ENCODE measurements at places on chromosomes 11 and 22.

GRCh38 chr11:844693-845644 is 2.3 kb downstream of the TSPAN4 start:
- DNase-seq, result no peak

GRCh38 chr22:44759430-44760310 is 7.3 kb downstream of the ARHGAP8 start:
- DNase-seq, result no peak

DNA sequence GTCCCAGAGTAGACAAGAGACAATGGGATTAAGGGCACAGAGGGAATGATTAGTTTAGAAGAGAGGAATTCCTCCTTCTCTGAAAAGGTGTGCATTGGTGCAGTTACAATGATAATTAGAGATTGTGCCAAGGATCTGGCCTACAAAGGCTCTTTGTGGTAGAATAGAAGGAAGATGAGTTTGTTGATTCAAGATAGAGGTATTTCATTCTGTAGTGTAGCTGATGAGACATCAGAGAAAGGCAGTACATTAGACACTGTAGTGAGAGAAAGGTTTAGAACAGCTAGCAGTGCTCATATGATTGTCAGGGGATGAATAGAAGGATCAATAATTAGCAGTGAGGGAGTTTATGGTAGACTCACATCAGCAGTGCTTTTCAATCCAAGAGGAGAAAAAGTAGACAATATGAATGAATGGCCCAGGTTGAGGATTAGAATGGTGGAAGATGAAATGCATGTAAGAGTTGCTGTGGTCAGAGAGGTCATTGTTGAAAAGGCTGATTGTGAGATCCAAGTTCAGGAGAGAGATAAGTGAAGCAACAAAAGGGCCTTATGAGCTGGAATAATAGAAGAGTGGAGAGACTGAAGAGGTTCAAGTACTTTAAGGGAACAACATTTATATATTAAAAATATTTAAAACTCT is 28.9 kb downstream of the SIK2 start:
- no peak for DNase-seq

GRCh38 chr22:28112548-28113043 is 193.5 kb upstream of the PITPNB start:
- DNase-seq, result no peak

GRCh38 chr11:11137339-11137738 is 215.7 kb downstream of the CSNK2A3 start:
- no peak for DNase-seq

DNA sequence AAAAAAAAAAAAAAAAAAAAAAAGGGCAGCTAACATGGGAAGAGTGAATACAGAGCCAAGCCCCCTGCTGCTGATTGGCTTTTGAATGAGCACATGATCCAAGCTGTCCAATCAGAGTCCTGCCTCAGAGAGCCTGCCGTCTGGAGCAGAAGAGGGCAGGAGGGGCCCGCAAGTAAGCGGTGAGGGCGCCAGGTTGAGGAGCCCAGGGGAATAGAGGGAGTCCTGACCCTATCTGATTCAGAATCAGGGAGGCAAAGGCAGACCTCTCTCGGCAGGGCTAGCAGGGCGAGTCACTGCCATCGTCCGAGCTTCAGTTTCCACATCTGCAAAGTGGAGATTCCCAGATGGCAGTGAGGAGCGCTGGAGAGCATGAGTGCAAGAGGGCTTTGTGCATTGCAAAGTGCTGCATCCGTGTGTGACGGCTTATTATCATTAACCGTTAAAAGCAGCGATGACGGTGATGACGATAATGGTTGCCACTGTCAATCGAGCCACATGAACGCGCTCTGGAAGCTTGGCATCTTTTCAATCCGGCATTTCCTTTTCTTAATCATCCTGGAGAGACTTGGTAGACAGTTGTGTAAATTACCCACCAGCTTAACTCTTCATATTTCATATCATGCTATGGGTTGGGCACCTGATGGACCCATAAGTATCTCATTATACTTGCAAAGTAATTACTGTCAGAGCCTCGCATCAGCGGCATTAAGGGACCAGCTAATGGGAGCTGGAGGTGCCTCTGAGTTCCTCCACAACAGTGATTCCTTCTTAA is 68.6 kb upstream of the ATXN10 start:
- DNase-seq, result no peak

GRCh38 chr11:130217133-130218031 is 57.8 kb downstream of the ST14 start:
- DNase-seq, result no peak

DNA sequence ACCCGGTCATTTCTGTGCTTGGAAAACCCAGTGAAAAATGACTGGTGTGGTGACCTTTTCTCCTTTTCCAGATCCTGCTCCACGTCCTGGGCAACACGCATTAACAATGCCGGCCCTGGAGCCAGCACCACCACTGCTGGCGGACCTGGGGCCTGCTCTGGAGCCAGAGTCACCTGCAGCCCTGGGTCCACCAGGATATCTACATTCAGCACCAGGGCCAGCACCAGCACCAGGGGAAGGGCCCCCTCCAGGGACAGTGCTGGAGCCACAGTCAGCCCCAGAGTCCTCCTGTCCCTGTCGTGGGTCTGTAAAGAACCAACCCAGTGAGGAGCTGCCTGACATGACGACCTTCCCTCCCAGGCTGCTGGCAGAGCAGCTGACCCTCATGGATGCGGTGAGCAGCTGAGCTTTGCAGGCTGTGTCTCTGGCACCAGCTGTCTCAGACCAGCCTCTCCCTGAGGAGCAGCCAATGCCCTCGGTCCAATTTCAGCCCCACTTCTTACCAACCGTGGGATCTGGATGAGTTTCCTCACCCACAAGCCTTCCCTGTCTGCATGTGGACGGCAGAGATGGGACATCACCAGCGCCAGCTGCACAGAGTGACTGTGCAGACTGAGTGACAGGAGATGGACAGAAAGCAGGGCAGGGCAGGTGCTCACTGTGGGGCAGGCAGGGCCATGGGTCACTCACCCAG is 1.9 kb downstream of the RGL4 start:
- no peak for DNase-seq

GRCh38 chr11:6411594-6412031 is 7.3 kb downstream of the APBB1 start:
- no peak for DNase-seq

GRCh38 chr11:44008088-44008501 is 39.7 kb upstream of the ACCSL start:
- no peak for DNase-seq

GRCh38 chr11:114813189-114813718 is 134.9 kb downstream of the NXPE2 start:
- DNase-seq, result no peak

GRCh38 chr11:133326332-133326731 is 206.0 kb downstream of the OPCML start:
- no peak for DNase-seq

GRCh38 chr11:121576531-121576930 is 123.8 kb upstream of the SORL1-AS1 start:
- DNase-seq, result no peak

GRCh38 chr11:108586600-108586999 is 7.0 kb downstream of the EXPH5 start:
- no peak for DNase-seq

- no peak for DNase-seq
These were observed 9.8 kb downstream of the ZNF74 start for GRCh38 chr22:20403779-20404140.

GRCh38 chr11:2571598-2572281 is 126.9 kb downstream of the KCNQ1 start:
- DNase-seq, result no peak

- DNase-seq, result no peak
These were observed 3.4 kb upstream of the MCAM start for GRCh38 chr11:119320240-119320775.

DNA sequence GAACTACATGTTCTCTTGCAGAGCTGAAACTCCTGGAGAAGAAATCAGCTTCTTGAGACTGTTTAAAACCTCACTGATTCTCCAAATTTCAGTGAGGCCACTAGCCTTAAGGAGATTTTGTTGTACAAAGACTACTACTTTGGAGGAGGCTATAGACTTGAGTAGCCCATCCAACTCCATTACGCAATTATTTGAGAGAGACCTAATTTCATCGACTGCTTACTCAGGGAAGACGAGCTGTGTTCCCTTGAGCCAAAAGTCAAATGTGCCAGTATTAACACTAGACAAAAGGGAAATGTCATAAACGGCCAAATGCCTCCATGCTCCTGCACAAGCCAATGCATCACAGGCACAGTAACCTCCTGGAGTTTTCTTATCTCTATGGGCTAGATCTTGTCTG is 182.8 kb upstream of the SESN3 start:
- no peak for DNase-seq

DNA sequence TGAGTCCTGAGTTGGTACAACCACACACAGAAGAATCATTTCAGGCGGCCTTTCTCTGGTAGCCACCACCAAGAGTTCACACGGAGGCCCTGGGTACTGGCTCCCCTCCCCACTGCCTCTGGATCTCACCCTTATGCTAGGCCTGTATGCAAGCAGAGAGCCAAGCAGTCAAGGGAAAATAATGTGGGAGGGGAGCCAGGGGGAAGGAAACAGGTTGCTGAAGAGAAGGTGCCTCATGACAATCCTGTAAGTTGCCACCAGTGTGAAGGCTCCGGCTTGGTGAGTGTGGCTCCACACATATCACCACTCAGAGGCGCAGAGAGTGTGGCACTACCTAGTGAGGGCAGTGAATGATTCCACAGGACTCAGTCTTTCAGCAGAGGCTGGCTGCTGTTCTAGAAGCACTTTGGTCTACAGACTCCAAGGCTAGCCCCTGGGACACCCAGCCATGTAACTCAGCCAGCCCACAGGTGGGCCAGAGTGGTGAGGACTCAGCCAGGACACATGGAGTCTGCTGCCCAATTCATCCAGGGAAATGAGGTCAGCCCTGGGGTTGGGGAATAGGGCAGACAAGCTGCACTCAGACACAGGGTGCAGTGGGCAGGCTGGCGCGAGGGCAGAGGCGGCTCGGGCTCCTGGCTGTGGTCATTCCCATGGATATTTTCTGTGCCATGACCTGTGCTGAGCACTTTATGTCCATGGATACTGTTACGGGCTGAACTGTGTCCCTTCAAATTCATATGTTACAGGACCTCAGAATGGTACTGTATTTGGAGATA is 49.0 kb upstream of the SERPIND1 start:
- DNase-seq, result no peak

DNA sequence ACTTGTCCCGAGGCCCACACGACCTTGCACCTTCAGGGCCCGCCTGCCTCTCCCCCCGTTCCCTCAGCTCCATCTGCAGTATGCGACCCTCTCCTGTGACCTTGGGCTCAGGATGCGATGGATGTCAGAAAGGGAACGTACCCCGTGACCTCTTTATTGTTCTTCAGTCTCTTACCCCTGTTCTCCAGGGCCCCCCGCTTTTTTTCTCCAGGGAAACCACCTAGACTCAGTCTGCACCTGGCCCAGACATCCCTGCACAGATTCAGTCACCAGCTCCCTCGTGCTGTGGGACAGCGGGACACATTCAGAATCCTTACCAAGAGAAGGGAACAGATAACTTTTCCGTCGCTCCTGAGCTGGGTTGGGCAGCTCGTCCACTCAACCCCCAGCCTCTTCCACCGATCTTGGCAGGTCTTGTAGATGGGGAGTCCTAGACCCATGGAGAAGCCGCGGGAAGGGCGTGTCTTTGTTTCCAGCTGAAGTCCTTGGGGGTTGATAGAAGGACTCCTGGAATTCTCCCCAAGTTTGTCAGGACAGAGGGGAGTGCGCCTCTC is 1.4 kb upstream of the PHOX2A start:
- DNase-seq, result no peak

- no peak for DNase-seq
These were observed 115.3 kb upstream of the SESN3 start for GRCh38 chr11:95346265-95346664.

GRCh38 chr11:28439403-28439802 is 331.2 kb downstream of the METTL15 start:
- DNase-seq, result no peak

DNA sequence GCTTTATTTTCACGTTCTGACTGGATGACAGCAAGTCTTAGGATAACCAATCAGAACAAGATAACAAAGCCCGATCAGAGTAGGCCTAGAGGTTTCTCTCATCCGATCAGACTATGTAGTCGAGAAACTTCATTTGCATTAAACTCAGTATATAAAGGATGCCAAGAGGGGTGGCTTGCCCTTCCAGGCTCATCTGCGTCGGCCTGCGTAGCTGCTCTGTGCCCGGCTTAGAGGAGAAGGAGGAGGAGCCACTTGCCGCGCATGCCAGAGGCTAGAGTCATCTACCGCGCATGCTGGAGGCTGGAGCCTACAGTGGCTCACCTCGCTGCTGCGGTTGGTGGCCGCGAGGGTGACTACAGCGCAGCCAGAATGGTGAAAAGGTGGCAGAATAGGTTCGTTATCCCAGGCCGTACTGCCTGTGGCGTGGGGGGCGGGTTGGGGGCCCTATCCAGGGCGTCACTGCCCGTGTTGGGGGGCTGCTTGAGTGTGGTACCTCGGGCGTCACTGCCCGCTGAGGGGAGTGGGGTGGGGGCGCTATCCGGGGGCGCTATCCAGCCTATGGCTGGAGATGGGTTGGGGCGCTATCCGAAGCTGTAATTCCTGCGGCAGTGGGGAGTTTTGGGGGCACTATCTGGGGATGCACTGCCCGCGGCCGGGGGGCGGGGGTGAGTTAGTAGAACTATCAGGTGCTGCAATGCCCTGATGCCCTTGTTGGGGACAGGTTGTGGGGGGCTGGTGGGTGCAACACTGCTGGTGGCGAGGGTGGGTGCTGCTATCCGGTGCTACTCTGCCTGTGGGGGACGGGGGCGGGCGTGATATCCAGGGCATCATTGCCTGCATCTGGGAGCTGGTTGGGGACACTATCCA is at the start of gene RFPL2:
Gene RFPL2, minus strand, starts transcription at position 218 of the 867 bp plus-strand sequence. CDS start 2,622 bp downstream, outside the sequence.
- peak; percentile 42 for DNase-seq

DNA sequence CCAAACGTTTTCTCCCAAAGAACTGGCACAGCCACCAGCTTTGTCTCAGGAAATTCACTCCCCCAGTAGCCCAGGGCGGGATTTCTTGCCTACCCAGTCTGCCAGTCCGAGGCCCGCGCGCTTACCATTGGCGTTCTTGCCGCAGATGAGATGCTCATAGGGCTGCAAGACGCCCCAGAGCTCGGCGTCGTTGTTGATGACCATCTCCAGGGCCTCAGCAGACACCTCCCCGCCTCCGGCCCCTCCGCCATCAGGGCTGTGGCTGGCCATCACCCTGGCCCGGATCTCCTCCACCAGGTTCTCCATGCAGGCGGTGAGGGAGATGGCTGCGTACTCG is 1.3 kb downstream of the ABTB2 start:
- no peak for DNase-seq
